ENCODE measurements at places on chromosomes 2 and 18.

DNA sequence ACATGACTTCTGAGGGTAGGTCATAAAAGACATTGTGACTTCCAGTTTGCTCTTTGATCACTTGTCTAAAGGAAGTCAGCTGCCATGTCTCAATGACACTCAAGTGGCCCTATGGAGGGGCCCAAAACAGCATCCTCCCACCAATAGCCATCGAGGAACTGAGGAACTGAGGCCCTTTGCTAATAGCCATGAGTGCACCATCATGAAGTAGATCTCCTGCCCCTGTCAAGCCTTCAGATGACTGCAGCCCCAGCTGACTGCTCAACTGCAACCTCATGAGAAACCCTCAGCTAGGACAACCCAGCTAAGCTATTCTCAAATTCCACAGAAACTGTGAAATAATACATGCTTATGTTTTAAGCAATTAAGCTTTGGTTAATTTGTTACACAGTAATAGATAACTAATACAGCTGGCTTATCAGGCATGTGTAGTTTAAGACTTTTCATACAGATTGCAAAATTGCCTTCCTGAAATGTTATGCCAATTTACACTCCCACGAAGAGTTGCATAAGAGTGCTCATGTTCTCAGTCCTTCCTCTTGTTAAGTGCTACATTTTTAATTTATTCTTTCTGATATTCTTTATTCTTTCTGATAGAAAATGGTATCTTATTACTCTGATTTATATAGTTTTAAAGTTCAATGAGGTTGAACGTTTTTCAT lies 105.6 kb upstream of the NDUFV2 start:
- DNase-seq: peak; percentile 82

DNA sequence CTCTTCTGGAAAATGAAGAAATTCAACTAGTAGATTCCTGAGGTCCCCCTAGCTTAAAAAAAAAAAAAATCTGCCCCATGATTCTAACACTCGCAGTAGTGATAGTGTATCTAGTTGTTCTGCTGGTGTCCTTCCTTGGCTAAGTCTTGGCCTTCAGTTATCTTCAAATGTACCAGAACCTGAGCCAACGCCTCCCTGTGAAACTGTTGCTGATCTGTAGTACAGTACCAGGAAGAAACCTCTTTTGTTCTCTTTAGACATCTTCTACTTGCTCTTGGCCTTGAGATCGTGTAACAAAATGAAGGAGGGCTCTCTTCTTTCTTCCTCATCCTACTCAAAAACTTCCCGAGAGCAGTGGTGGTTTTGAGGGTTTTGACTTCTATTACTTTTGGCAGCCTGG lies 31.0 kb downstream of the PLEK start:
- DNase-seq: no peak

- DNase-seq: peak; percentile 60
Observed at GRCh38 chr2:64837925-64838641, 151.1 kb upstream of the SLC1A4 start.

DNA sequence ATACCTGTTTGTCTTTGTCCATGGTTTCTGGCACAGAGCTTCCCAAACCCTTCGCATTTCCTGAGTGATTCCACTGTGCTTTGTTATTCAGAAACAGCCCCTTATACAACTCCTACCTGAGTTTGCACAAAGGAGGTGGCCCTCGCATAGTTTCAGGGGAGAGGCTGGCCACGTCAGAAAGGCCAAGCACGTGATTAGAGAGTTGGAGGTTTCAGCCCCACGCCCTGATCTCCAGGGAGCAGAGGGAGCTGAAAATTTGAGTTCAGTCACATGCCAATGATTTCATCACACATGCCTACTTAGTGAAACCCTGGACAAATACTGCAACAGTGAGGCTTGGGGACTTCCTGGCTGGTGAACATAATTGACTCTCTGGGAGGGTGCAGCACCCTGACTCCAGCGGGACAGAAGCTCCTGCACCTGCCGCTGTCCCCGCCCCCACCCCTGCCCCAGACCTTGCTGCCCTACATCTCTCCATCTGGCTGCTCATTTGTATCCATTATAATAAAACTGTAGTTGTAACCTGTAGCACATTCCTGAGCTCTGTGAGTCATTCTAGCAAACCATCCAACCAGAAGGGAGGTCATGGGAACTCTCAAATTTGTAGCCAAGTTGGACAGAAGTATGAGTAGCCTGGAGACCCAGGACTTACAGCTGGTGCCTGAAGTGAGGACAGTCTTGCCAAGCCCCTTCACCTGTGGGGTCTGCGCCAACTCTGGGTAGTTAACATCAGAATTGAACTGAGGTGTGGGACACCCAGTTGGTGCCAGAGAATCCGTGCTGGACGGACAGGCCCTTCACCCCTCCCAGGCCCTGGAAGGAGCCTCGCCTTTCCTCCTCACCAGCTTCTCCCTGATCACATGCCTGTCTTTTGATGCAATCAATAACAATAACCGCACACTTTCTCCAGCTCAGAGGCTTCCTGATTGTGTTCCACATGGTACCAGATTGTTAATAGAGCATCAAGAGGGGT lies 224.3 kb downstream of the ANAPC1 start:
- peak; percentile 89 for DNase-seq

- DNase-seq: no peak
Observed at GRCh38 chr2:133791191-133791590, 222.9 kb upstream of the NCKAP5 start.

DNA sequence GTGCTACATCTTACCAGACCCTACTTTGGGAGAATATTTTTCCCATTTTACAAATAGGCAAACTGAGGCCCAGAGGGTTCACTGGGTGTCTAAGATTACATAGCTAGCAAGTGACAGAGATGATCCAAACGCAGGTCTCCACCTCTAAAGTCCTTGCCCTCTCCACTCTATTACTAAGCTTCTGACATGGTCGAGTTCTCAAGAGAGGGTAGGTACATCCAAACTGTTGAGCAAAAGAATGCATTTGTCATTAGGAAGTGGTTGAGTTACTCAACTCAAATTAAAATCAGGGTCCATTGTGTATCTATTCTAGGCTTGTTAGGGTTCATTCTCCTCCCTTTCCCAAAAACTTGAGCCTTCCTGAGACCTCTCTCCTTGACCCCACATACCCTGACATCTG lies 680.6 kb upstream of the FANCL start:
- no peak for DNase-seq

DNA sequence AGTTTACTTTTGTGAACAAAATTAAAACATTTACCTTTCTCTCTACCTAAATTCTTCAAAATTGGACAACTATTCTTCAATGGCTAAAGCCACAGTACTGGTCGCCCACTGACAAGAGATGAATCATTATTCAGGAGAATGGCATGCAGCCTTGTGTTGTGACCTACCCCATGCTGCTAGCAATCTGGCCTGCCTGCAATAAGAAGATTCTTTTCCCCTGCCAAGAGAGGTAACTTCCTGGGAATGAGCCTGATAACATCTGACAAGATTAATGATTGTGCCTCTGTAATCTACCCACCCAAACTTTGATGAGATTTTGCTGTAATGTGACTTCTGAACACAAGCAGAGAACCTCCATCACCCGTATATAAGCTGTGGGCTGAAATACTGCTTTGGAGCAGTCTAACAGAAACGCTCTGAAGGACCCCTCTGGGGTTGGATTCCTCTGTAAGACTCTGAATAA lies 47.0 kb upstream of the ST3GAL5 start:
- no peak for DNase-seq

DNA sequence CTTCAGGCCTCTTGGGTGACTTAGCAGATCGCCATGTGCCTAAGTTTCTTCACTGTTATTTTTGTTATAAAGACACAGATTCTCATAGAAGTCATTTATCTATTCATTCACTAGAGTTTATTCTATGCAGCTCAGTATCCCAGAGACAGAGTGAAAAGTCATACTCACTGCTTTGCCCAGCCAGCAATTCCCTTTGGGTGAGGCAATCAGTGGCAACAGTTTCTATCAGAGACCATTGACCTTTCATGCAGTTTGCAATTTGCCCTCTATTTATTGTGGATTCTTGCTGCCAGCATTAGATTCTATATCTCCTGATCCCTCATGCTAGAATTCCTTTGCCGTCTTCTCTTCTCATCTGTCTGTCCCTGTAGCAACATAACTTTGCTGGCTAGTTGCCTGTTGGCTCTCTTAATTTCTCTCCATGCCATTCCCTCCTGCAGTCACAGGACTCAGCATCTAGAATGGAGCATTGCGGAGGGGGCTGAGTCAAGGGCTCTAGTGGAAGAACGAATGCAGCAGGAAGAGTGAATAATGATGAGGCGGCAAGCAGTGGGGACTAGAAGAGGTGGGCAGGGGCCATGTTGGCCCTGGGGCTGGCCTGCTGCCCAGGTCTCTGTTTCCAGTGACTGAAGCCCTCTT lies 12.2 kb downstream of the SLC9A4 start:
- no peak for DNase-seq

DNA sequence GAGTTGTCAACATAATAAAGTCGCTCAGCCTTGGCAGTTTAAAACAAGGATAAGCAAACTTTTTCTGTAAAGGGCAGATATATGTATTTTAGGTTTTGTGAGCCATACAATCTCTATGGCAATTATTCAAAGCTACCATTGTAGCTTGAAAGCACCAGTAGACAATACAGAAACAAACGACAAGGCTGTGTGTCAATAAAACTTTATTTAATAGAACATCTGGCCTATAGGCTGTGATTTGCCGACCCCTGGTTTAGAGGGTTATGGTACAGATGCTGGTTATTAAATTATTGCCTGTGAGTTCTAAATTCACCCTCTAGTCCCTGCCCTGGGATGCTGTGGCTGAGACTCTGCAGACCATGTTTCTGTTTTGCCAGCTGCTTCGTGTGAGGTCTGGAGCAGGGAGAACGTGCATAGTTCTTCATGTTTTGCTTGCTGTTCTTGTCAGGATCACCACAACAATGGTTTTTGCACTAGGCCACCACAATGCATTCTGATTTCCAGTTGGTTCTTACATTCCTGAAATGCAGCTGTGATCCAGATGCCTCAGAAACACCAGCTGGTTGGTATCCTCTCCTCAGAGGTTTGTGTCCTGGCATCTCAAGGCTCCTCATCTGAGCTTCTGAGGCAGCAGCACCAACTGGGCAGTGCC lies 46.6 kb downstream of the ICOS start:
- DNase-seq: no peak

DNA sequence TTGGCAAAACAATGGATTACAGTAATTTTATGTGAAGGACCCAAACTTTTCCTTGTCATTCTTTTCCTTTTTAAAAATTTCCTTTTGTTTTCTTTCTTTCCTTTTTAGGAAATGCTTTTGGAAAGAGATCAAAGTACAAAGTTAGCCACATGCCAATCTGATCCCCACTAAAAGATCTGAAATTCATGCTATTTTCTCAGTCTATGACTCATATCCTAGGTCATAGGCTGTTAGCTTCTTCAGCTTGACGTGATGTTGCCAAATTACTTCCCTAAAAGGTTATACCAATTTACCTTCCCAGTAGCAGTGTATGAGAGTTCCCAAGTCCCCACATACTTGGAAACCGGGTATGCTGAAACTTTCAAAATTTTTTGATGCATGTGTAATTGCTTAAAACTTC lies 355.3 kb downstream of the INSIG2 start:
- DNase-seq: peak; percentile 28

- DNase-seq: no peak
Observed at GRCh38 chr2:74688881-74689280, 34.8 kb downstream of the SEMA4F start.

- no peak for DNase-seq
Observed at GRCh38 chr2:32278478-32278853, 762 bp downstream of the YIPF4 start.

- no peak for DNase-seq
Observed at GRCh38 chr18:58405107-58405898, 223.6 kb downstream of the ALPK2 start.

DNA sequence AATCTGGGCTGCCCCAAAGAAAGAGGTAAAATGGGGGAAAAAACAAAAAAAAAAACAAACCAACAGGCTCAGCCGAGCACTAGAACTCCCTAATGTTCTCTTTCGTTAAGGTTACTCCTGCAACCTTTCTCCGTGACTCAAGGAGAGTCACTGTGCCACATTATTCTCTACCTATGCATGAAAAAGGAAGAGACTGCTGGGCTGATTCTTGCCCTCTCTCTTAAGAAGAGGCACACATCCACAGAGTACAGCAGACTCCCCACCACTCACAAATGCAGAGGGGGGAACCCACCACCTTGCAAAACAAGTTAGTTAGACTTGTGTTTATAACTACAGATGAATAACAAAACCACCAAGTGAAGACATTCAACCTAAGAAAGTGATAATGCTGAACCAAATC lies 201.5 kb downstream of the DYM start:
- DNase-seq: no peak

DNA sequence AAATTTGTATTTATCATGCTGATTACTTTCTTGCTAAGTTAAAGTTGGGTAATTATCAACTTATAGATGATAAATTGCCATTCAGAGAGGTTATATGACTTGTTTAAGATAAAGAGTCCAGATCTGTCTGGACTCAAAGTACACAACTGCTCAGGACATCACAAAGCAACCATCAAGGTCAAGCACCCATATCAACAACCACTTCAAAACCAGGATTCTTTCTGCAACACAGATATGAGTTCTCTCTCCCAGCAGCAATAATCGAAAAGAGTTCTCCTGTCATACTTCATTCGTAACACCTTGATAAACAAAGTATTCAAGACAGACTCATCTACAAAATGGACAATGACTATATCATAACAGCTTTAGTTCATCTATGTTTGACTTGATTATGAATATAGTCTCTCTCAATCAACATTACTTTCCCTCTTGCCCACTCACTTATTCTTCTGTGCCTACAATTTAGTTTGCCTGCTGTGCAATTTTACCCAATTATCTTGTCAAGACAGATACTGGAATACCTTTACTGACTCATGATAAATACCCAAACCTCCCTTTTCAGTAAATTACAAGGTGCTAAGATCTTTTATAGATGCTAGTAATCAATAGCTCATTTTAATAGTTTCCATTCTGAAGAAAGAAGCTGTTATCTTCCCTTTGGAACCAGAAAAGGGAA lies 281.8 kb downstream of the NBAS start:
- DNase-seq: no peak

DNA sequence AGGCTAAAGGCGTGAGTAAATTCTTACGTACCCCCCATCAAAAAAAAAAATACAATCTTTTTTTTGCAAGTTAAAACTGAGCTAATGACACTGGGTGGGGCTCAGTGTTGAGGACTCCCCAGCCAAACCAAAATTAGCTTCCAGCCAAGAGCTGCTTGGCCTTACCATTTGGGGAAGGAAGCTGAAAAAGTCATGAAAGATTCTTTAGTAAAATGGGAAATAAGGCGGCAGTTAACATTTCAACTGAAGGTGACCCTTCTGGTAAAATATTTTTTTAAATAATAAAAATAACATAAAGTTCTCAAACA lies 16.4 kb downstream of the SMAD7 start:
- peak; percentile 54 for DNase-seq

GRCh38 chr2:102313950-102314349 lies 2.6 kb downstream of the IL1RL1 start:
- no peak for DNase-seq

Data from MV-4-11 (cell line).